ENCODE measurements at places on chromosomes 6 and 20. TPM values are rescaled to one million over a fixed set of nuclear protein-coding genes. Genes with fewer than 3 reads are reported as not detected.

Gene SMLR1
- total RNA-seq = not detected

GRCh38 chr6:16206595-16207037 lies 31.8 kb upstream of the GMPR start:
- peak; percentile 91 for DNase-seq

- DNase-seq = no peak
These were observed 17.1 kb upstream of the NOL4L start for GRCh38 chr20:32602273-32602672.

- no peak for DNase-seq
These were observed 33.3 kb downstream of the FAM50B start for GRCh38 chr6:3882431-3882830.

DNA sequence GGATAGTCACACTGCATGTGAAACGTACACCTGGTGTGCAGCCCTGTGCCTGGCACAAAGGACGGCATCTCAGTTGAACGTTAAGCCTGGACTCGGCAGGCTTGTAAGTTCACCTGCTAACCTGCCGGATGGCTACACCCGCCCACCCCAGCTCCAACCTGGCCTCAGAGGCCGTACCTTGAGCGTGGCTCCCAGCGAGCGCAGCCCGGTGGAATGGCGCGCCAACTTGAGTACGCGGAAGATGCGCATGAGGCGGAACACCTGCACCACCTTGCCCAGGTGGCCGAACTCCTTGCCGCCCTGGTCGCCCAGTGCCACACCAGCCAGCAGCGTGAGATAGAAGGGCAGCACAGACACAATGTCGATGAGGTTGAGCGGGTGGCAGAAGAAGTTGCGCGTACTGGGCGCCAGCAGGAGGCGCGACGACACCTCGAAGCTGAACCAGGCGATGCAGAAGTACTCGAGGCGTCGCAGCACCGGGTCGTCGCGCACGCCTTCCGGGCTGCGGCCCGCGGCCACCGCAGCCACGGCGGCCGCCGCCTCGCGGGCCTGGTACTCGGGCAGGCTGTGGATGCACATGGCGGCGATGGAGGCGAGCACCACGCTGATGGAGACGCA lies 3.3 kb downstream of the KCNS1 start:
- DNase-seq = no peak

- DNase-seq = no peak
These were observed 270.2 kb upstream of the IMPG1 start for GRCh38 chr6:76342611-76343160.

- peak; percentile 78 for DNase-seq
These were observed 190.3 kb upstream of the PREP start for GRCh38 chr6:105593056-105593690.

- DNase-seq = no peak
These were observed 107.1 kb downstream of the CDYL start for GRCh38 chr6:4883298-4883697.

DNA sequence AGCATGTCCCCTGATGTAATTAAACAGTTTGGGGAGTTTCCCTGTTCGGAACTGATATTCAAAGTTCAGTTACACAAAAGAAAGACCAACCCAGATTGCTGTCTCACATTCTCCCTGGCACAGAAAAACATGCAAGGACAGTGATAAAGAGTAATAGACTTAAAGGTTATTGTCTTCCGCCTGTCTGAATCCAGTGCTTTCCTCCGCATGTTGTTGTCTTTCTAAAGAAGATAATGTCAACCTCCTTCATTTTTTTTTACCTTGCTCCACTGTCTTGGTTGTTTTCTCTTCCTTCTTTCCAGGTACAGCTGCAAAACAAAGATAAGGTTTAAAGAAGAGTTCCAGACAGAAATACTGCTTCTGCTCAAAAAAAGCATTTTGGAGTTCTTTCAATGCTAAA lies 284.5 kb downstream of the TRDN start:
- no peak for DNase-seq

GRCh38 chr20:61416546-61416945 lies 164.5 kb downstream of the CDH4 start:
- no peak for DNase-seq

GRCh38 chr6:169101981-169102380 lies 151.7 kb downstream of the THBS2 start:
- DNase-seq = peak; percentile 64

- no peak for DNase-seq
These were observed 11.7 kb downstream of the C20orf96 start for GRCh38 chr20:278607-279571.

DNA sequence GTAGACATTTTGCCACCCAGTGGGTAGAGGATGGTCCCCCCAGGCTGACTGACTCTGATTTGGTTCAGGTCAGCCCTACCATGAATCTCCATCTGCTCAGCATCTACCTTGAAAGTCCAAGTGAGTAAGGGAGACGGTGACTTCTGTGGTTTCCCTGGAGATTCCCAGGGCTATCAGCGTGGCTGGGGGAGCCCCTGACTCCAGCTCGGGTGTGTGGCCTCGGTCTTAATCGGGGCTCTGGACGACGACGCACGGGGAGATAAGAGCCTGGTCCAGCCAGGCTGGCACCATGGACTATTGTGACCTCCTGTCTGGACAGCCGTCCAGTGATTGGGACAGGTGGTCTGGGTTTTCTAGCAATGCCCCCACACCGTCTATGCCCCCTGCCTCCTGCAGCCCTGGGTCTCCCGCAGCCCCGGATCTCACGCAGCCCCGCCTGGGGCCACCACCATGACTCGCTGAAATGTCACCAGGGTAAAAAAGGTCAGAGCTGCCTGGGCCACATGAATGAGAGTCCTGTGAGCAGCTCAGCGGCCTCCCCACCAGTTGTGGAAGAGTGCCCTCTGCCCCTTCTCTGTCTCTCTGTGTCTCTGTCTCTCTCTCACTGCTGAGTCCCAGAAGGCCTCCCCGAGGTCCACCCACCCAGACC lies 47.1 kb upstream of the GATA5 start:
- DNase-seq = no peak

DNA sequence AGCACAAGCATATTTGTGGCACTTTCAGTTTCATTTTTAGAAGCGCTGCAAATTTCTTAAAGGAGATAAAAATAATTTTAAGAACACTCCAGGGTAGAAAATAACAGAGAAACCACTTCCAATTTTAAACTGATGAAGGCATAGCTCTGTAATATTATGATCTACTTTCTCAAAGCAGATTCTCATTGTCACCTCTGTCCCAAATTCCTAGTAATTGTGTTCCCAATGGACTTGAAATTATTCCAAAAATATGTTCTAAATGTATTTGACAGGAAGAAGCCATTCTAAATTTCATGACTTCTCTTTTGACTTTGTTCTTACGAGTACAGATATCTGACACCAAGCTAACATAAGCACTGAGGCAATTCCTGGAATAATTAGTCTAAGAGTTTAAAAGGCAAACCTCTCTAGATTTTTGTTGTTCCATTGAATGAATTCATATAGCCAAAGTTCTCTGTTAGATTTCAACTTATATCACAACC lies 140.2 kb upstream of the CARMIL1 start:
- DNase-seq = peak; percentile 12

DNA sequence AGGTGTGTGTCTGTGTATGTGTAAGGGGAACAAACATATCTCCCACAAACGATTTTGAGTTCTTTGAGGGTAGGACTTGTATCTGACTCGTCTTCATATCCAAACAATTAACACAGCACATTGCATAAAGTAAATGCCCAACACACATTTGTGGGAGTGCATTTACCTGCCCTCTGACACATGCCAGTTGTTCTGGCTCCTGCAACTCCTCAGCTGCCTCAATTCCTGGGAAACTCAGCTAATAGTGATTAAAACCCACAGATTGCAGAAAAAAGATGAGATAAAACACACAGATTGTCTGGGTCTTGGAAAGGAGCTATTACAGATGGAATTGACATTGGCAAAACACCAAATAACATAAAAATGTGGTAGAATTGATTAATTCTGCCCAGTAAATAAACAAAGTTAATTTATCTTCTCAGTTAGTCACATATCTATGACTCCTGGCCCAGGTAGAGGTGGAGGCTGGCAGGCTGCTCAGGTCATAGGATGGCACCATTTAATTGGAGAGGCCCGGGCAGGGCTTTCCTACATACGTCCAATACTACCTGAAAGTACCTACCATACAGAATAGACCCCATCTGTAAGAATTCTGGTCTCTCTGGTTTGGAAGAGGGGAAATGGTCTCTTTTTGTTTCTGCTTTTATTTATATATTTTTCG lies 71.5 kb upstream of the IFNGR1 start:
- no peak for DNase-seq

Gene ENPP4
- 3.1 TPM for total RNA-seq

DNA sequence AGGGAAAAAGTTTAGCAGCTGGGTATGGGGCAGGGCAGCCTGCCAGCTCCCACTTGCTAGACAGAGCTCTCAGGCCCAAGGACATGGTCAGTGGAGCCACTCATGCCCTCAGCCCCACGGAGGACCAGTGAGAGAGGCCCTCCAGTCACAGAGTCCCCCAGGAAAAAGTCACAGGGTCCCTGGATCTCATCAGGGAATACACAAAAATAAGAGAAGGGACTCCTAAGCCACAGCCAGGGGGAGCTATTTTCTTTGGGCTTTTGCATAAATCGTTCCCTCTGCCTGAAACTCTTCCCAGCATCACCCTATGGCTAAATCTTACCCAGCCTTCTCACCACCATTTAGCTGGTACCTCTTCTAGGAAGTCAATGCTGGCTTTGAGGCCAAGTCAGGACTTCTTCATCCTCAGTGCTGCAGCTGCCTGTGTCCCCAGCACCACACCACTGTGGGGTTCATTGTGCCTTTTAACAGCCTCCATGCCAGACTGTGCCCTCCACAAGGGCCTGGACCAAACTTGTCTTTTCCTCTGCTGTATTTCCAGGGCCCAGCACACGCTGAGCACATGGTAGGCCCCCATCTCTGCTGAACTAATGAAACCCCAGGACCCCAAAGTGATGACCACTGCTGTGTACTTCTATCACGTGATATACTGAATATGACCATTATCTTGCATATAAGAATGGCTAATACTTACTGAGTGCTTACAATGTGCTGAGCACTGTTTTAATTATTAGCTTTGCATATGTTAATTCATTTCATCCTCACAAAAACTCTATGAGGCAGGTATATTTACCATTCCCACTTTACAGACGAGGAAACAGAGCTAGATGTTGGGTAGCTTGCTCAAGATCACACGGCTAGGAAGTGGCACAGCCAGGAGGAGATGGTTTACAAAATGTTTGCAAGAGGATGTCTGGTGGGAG lies 2.0 kb downstream of the ZNF335 start:
- peak; percentile 78 for DNase-seq

GRCh38 chr20:12321736-12322135 lies 404.0 kb downstream of the BTBD3 start:
- no peak for DNase-seq

DNA sequence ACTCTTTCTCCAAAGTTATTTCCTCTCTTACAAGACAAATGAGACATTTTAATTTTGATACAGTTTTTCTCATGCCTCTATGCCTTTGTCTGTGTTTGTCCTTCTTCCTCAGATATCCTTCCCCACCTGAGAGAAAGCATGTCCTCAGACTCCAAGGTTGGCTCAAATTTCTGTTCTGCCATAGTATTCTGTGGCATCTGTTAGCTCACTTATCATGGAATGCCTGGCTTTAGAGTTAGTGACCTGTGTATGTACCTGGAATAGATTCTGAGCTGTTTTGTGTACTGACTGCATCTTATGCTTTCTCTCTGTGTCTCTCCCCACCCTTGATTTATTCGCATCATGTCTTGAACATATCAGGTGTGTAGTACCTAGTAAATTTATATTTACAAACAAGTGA lies 90.0 kb downstream of the CENPW start:
- no peak for DNase-seq

- no peak for DNase-seq
These were observed 15.2 kb downstream of the TMEM200A start for GRCh38 chr6:130381012-130381411.

Gene ZNF334
- total RNA-seq = 1.9 TPM

Gene PNPLA1
- total RNA-seq = 0.05 TPM

- no peak for DNase-seq
These were observed 104.3 kb downstream of the CDH26 start for GRCh38 chr20:60062431-60063047.

- no peak for DNase-seq
These were observed 47.5 kb downstream of the SNRNP48 start for GRCh38 chr6:7637533-7637932.

Gene HEY2
- not detected for total RNA-seq

DNA sequence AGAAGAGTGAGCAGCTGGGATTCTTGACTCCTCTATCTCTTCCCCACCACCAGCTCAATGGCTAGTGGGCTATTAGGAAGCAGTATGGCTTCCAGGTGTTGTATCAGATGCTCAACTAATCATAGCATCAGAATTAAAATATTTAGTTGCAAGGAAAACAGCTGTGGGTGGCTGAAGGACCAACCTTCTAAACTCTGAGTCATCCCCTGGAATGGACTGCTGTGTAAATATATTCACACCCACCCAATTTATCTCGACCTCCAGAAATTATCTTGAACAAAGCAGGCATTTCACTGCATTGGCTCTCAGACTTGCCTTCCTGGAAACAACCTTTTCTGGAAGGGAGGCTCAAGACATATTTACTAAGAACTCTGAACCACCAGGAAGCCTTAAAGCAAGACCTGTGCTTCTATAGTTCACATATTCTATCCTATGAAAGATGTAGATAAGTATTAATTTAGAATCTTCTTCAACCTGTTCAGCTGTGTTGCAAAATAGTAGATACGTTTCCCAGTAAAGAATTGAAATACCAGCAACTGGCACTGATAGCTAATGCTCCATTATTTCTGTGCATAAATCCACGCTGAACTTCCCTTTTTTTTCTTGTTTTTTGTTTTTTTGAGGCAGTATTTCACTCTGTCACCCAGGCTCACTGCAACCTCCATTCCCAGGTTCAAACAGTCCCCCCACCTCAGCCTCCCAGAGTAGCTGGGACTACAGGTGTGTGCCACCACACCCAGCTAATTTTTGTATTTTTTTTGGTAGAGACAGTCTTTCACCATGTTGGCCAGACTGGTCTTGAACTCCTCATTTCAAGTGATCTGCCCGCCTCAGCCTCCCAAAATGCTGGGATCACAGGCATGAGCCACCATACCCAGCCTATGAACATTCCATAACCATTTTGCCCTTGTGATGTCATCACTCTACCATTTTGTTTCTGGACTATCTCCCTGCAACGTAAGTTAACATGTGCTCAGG lies 56.9 kb upstream of the CD2AP start:
- peak; percentile 28 for DNase-seq

Gene SNAI1
- 8.4 TPM for total RNA-seq

- DNase-seq = no peak
These were observed 62.2 kb downstream of the SMLR1 start for GRCh38 chr6:130889423-130889822.

Gene ZKSCAN3
- 8.1 TPM for total RNA-seq

GRCh38 chr6:26571592-26572296 lies 25.0 kb upstream of the ABT1 start:
- DNase-seq = peak; percentile 94

Gene RAB44
- total RNA-seq = not detected

Data from M059J (cell line).